ENCODE measurements at places on chromosomes 5 and 9.

DNA sequence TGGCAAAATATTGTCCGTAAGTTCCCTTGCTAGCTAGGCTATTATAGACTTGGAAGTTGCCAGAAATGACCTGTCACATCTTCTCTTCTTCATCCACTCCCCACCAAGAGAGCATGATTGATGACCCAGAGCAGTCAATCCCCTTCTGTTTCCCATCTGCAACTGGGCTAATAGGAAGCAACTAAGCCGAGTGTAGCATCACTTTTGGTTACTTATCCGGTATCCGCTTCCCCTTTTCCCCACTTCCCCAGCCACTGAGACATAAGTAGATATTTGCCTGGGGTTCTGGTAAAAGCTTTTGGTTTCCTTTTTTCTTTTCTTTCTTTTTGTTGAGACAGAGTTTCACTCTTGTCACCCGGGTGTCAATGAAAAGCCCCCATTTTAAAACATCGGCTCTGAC is 29.4 kb upstream of the LIFR start:
- no peak for DNase-seq

DNA sequence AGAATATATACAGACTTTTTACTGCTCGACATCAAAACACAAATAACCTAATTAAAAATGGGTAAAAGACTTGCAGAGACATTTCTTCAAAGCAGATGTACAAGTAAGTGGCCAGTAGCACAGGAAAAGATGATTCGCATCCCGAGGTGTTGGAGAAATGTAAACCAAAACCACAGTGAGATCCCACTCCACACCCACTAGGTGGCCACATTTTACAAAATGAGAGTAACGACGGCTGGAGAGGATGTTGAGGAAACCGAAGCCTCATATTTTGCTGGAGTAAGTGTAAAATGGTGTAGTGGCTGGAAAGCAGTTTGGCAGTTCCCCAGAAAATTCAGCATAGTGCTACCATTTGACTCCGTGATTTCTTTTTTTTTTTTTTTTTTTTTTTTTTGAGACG is 21.3 kb upstream of the GBGT1 start:
- peak; percentile 64 for DNase-seq

DNA sequence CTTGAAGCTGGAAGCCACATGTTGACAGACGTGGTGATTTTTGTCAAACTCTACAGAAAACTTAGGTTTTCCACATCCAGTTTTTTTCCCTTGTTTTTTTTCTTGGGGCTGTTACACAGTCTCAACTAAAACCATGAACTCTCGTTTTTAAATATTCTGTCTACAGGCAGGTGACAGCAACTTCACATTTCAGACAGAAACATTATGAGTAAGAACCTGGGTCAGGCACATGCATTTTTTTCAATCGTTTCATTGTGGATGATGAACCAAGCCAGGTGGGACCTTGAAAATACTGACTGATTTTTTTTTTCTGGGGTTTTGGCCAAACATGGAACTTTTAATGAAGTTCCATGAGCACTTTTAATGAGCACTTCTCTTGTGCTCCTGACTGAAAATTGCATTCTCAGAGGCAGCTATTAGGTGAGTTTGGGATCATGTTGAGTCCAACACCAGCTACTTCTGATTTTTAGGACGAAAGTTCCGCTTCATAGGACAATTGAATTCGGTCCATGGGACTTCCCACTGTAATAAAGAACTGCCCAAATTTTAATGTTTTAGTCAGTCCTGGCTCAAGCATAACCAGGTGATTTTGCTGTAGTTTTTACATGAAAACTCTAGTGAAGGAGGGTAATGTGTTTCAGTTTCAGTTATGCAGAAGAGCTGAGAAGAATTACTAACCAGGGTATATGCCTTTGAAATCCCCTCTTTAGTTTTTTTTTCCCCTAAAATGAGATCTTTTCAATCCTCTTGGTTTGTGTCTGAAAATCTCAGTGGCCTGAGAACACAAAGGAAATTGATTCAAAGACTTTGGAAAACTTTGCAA is 93.2 kb upstream of the ADAMTS16 start:
- DNase-seq = no peak

- peak; percentile 58 for DNase-seq
Observed at GRCh38 chr9:108813951-108814601, 41.7 kb downstream of the ACTL7B start.

- no peak for DNase-seq
Observed at GRCh38 chr5:44914221-44914620, 105.5 kb downstream of the MRPS30 start.

GRCh38 chr9:99730062-99730461 is 91.6 kb upstream of the NR4A3 start:
- DNase-seq = no peak

DNA sequence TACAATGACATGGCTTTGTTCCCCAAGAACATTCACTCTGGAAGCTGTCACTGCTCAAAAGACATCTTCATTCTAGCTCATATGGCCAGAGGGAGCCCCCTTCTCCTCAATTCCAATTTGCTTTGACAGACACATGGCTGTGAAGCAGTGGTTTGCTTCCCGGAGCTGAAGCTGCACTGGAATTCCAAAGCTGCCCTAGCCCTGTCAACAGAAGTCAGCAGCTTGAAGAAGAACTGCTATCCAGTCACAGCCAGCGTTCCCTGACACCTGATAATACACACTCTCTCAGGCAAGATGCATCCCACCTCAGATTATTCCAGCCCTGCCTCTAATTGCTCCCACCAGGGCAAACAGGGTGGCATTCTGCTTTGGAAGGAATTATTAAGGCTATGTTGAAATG is 93.7 kb downstream of the SEMA5A start:
- DNase-seq = no peak

DNA sequence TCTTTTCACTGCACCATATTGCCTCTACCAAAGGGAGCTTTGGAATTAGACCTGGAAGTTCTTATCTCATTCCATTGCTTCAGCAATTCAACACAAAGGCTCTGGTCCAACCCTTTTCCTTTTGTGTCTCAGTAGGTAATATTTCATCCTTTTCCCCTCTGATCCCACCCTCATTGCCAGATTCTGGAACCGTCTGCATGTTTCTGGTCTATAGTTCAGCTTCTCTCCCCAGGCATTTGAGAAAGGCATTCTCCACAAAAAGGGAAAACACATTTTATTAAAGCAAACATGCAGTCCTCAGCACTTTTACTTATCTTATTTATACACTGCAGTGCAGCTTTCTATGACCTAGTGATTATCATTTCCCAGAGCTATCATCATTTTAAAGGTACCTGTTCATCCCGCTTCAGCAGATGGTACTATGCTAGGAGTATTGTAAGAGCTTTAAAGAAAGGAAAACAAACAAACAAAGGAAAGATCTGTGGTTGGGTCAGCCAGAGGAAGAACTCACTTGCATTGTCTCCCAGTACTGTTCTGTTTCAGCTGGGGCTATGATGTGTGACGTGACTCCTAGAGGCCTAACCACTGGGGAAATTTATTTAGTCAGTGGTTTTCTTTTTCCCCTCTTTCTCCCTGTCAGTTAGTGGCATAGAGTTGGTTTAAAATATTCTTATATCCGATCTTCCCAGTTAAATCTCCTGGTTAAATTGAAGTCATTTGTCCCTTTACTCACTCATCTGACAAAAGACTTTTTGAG is 269.2 kb downstream of the TMEM38B start:
- DNase-seq = no peak

- peak; percentile 10 for DNase-seq
Observed at GRCh38 chr5:119269061-119269944, 86.5 kb upstream of the TNFAIP8 start.

DNA sequence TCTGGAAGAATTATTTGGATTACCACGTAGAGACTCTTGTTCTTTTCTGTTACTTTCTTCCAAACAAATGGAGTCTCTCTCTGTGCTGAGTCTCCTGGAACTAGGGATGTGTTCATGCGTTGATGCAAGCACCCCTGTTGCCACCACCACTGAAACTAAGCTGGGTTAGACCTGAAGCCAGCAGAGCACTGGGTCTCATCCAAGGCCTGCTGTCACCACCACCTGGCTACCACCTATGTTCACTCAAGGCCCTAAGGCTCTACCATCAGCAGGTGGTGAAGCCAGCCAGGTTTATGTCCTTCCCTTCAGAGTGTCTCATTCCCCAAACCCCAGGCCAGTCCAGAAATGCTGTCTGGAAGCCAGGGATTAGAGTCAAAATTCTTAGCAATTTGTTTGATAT is 13.3 kb downstream of the RIC1 start:
- DNase-seq = no peak

GRCh38 chr9:2158766-2159430 is 143.8 kb downstream of the SMARCA2 start:
- no peak for DNase-seq

- DNase-seq = no peak
Observed at GRCh38 chr9:92324889-92325268, 271 bp downstream of the NOL8 start.

DNA sequence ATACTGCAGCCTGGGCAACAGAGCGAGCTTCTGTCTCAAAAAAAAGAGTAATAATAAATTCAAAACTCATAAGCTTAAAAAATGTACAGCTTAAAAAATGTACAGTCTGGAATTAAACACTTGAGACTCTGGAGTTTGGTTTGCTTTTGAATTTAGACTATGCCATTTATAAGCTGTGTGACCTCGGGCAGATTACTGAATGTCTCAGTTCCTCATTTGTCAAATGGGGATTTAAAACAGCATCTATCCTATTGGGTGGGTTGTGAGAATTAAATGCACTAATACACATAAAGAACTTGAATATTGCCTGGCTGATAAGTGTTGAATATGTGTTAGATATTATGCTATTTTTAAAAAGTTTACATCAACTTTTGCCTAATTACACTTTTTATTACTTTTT is 98.4 kb downstream of the SCAMP1 start:
- no peak for DNase-seq

DNA sequence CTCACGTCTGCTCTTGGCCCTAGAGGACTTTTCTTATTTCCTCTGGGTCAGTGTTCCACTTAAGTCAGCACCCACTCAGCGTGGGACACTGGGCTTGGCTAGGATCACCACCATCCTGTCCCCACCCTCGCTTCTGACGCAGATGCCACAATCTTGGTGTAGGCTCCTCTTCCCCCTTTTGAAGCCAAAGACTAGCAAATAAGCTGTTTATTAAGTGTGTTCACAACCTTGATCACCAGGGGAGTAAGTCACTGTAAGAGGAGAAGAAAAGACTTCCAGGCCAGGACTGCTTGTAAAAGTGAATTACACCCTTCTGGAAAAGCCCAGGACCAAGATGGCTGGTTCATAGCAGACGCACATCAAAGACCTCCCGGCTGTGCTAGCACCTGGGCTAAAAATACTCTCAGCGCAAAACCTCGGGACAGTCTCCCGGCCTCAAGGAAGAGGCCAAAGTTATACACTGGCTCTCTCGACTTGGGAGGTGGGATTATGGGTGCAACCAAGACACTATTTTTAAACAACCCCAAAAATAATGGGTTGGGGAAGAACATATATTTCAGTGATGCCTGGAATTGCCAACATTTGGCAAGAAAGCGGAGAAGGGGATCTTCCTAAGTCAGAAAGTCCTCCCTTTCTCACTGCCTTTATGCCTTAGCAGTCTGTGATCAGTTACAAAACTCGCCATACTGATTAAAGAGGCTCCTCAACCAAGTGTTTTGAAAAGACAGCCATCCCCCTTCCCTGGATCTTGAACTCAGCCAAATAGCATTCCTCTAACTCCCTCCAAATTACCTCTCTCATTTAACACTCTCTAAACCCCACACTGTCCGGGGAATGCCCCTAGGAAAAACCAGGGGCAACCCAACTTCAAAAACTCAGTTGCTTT is 69.4 kb downstream of the RAPGEF1 start:
- DNase-seq = no peak

DNA sequence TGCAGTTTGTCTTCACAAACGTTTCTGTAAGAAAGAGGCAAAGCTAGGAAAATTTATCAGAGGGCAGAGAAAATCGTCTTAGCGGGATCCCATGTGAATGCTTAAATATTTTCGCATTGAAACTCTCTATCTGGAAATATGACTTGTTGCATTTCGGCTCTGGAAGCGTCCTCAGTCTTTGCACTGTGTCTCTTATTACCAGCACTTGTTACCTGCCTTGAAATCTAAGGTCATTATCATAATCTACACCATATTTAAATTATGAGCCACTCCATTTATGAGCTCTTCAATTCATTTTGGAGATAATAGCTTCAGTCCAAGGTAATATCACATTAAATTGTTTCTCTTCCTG is 1.4 kb downstream of the EGFLAM start:
- DNase-seq = no peak

DNA sequence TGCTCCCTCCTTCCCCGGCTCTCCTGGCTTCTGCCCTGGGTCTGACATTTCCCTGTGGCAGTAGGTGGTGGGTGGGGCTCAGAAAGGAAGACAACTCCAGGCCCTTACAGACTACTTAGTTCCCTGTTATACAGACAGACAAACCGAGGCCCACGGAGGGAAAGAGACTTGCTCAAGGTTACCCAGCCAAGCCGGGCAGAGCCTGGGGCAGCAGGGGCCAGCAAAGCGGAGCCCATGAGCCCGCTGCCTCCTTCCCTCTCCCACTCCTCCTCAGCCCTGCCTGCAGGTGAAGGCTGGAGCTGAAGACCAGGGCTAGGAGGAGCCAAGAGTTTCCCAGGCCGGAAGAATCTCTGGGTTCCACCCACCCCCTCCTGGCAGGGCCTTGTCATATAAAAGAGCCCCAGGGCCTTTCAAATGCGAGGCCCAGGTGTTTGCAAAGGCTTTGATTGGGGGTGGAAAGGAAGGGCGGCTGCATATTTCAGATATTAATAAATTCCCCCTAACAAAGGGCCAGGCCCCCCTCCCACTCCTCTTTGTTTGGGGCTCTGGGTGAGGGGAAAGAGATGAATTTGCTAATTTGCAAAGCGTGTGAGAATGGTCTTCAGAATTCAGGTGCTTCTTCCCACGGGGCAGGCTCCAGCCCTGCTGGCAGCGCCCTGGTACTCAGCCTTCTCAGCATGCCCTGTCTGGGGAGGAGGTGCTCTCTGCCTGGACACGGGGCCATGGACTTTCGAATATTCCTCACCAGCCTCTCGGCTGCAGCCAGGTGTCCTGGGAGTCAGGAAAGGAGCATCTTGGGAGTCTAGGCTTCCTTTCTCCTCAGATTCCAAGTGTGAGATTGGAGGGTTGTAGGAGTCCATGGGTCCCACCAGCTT is 21.5 kb downstream of the SLC6A7 start:
- no peak for DNase-seq

GRCh38 chr5:101608322-101608721 is 687.8 kb downstream of the SLCO4C1 start:
- no peak for DNase-seq

GRCh38 chr9:21800931-21801682 is 1.3 kb upstream of the MTAP start:
- DNase-seq = no peak

GRCh38 chr5:169549453-169550100 is 34.0 kb upstream of the SPDL1 start:
- DNase-seq = no peak

DNA sequence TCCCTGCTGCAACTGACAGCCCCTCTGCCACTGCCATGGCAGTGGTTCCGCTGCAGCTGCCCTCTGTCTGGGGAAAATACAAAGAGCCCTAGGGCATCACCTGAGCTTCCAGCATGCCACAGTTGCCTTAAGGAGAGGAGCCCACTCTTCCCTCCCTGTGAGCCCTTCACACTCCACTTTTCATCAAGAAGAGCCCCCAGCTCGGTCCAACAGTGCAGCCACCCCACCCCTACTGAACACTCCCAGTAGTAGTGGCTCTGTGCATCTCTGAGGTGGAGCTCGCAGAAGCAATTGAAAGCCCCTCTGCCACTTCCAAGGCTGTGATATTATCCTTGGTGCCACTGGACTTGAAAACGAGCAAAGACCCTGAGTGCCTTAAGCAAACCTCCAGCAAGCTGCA is 696.8 kb upstream of the COX7C start:
- DNase-seq = no peak

All from HepG2 (cell line).